ENCODE measurements at places on chromosomes 12 and 14.

DNA sequence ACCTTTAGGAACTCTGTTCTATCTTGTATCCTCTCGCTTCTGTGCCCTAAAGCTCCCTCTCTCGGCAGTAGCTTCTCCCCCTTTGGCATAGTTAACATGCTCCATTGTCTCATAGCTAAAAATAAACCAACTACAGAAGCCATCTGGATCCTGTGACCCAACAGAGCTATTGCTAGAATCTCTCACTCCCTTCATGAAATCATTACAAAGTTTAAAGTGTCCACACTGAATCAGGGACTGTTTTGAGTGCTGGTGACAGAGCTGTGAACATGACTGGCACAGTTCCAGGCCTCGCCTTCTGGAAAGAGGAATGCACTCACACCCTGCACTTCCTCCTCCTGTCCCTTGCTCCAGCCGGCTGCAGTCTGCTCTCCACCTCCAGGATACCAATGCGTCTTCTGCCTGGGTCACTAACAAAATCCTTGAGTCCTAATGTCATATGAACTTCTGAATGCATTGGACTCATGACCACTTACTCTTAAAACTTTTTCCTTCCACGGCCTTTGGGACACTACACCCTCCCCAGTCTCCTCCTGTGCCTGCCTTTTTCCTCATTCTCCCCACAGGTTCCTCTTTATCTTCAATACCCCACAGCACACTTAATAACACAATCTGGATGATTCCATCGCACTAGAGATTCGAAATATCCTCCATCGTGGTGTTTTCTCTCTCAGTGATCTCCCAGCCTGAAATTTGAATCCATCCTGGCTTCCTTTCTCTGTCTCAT is 13.2 kb downstream of the PLBD1 start:
- no peaks in the 10 kb centered on the region for H3K36me3 ChIP-seq
- H3K4me1 ChIP-seq = peaks cover 8% of the 10 kb centered on the region
- H3K4me3 ChIP-seq = peak overlapping the region; percentile 13
- DNase-seq = peak; percentile 51
- peak overlapping the region; percentile 9 for H3K27ac ChIP-seq
- no peaks in the 10 kb centered on the region for H3K27me3 ChIP-seq

DNA sequence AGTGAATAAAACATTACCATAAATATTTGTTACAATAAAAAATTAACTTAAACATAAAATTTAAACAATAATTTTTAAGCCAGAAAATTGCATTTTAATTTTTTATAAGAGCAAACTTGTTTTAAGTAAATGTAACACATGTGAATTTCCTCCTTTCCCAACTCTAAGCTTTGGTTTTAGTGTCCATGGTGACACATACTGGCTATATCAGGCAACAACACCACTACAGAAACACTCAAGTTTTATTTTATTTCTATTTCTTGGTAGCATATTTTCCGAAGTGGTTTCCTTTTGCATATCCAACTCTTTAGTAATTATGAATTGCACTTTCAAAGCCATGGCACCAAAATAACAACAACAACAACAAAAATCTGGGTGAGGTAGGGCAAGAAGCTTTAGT is 2.2 kb downstream of the NELL2 start:
- no peak overlapping the region for H3K27ac ChIP-seq
- H3K27me3 ChIP-seq = no peaks in the 10 kb centered on the region
- no peak overlapping the region for H3K4me3 ChIP-seq
- no peak for DNase-seq
- H3K4me1 ChIP-seq = peaks cover 13% of the 10 kb centered on the region

GRCh38 chr12:57803319-57803893 is 15.1 kb downstream of the AVIL start:
- H3K4me3 ChIP-seq = no peak overlapping the region
- peaks cover 50% of the 10 kb centered on the region for H3K36me3 ChIP-seq
- no peaks in the 10 kb centered on the region for H3K4me1 ChIP-seq
- H3K27me3 ChIP-seq = no peaks in the 10 kb centered on the region

GRCh38 chr14:41047763-41048162 is 558.9 kb upstream of the LRFN5 start:
- no peaks in the 10 kb centered on the region for H3K36me3 ChIP-seq
- H3K4me1 ChIP-seq = no peaks in the 10 kb centered on the region
- no peaks in the 10 kb centered on the region for H3K27me3 ChIP-seq
- DNase-seq = no peak

- H3K27me3 ChIP-seq = no peaks in the 10 kb centered on the region
- no peak overlapping the region for H3K4me3 ChIP-seq
- DNase-seq = no peak
- peak overlapping the region; percentile 55 for H3K27ac ChIP-seq
- H3K36me3 ChIP-seq = no peaks in the 10 kb centered on the region
Measured at GRCh38 chr12:105949391-105949790, 189.4 kb downstream of the NUAK1 start.

- DNase-seq = no peak
- H3K27me3 ChIP-seq = no peaks in the 10 kb centered on the region
- H3K4me3 ChIP-seq = no peak overlapping the region
- peaks cover 50% of the 10 kb centered on the region for H3K4me1 ChIP-seq
- no peak overlapping the region for H3K27ac ChIP-seq
Measured at GRCh38 chr14:64730681-64731080, 26.5 kb downstream of the PLEKHG3 start.

DNA sequence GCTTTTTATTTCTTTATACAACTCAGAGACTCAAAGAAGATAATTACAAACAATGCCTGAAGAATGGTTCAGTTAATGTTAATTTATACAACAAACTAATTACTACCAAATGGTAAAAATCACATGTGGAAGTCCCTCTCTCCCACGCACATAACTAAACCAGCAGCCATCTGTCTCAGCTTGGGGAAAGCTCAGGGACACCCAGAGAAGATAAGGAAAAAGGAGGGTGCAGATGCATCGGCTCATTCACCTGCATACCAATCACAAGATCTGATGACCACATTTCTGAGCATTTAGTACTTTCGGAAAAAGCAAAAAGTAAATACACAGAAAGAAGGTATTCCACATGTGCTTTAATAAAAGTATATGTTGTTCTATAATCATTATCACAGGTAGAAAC is 136.3 kb downstream of the SOX5 start:
- no peaks in the 10 kb centered on the region for H3K36me3 ChIP-seq
- H3K4me3 ChIP-seq = no peak overlapping the region

DNA sequence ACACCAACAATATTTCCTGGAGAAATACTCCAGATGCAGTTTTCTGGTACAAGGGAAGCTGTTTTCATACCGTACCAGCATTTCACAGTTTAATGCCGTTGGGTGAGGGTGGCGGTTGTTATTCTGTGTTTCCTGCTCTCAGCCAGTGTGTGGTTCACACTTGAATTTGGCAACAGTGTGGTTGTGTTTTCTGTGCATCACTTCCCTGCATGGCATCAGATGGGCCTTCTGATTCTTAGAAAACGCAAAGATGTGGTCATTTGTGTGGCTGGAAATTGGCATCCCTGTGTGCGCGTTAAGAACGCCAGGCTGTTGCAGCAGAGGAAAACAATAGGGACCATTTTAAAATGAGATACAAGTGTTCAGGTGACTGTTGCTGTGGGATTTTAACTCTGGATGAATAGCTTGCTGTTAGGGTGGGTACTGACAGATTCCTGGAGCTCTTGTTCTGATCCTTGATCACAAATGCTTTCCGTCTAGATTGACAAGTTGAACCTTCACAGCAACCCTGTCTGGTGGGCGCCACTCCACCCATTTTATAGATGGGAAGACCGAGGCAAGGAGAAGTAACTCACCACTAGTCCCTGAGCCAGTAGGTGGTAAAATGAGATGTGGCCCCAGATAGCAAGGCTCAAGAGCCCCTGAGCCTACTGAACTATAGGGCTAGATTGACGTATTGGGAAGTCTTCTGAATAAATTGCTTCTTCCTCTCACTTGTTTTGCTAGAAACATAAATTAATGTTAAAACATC is 231.2 kb downstream of the CHST11 start:
- no peak overlapping the region for H3K4me3 ChIP-seq
- peaks cover 59% of the 10 kb centered on the region for H3K4me1 ChIP-seq
- H3K27me3 ChIP-seq = no peaks in the 10 kb centered on the region
- DNase-seq = no peak

DNA sequence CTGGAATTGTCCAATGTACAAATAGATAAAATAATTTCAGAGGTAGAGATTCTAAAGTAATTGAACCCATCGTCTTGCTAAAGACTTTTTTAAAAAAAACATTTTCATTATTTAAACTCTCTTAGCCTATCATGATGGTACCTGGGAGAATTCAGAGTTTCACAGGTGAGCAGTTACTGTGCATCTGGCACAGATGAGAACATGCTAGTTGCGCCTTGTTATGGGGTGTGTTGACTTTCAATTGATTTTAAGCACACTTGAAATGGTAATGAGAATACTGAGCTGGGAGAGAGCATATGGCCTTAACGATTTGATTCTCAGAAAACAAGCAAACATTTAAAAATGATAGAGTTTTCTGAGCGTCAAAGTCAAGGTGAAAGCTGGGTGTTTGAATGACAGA is 66.6 kb downstream of the FLRT2 start:
- no peaks in the 10 kb centered on the region for H3K4me1 ChIP-seq
- no peak for DNase-seq
- no peaks in the 10 kb centered on the region for H3K27me3 ChIP-seq
- no peaks in the 10 kb centered on the region for H3K36me3 ChIP-seq

- peaks cover 21% of the 10 kb centered on the region for H3K4me1 ChIP-seq
- DNase-seq = no peak
- peaks cover 21% of the 10 kb centered on the region for H3K36me3 ChIP-seq
Measured at GRCh38 chr12:56040963-56041551, 661 bp upstream of the RPS26 start.

- no peaks in the 10 kb centered on the region for H3K36me3 ChIP-seq
- peaks cover 23% of the 10 kb centered on the region for H3K4me1 ChIP-seq
- H3K27ac ChIP-seq = peak overlapping the region; percentile 92
- H3K27me3 ChIP-seq = no peaks in the 10 kb centered on the region
- H3K4me3 ChIP-seq = peak overlapping the region; percentile 72
Measured at GRCh38 chr12:55972042-55972441, 1.8 kb upstream of the RAB5B start.

DNA sequence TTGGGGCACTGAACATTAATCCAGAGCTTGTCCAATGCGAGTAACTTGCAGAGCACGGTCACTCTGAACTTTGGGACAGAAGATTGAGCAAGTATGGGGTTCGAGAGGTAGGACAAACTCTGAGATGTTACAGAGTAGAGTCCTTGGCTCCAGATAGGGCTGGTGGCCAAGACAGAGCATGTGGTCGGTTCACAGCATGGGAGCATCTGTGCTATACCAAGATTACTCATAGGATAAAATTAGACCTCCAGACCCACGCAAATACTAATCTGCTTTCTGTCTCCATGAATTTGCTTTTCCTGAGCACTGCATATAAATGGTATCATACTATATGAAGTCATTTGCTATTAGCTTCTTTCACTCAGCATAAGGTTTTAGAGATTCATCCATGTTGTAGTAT is 93.4 kb upstream of the TBX5 start:
- no peak overlapping the region for H3K27ac ChIP-seq
- no peak overlapping the region for H3K4me3 ChIP-seq
- H3K36me3 ChIP-seq = no peaks in the 10 kb centered on the region
- DNase-seq = no peak

DNA sequence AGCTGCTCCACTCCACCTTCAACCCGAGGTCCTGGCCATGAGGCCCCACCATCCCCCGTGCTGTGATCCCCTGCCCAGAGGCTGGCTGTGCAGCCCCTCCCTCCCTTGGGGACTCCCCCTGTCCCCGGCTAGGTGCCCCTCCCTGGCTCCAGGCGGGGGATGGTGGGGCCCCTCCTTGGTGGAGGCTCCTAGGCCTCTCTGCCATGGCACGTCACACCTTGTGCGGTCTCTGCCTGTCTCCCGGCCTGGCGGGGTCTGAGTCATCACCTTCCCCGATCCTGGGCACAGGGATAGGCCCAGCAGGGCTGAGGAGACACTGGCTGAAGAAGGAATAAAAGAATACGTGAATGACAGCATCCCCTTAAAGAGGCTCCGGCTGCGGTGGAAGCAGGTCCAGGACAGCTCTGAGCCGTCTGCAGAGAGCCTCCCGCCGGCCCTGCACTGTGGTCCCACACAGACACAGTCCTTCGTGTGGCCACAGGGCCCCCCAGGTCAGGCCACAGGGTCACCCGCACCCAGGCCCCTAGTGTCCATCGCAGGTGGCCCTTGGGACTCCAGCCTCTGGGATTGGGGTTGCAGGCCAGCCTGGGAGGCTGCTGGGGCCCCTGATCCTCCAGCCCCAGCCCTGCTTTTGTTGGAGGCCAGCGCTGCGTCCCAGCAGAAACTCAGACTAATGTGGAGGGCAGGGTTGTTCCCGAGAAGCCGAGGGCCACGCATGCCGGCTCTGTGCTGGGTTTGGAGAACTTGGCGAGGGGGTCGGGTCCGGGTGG is 43.6 kb downstream of the KIF26A start:
- H3K4me3 ChIP-seq = no peak overlapping the region
- no peaks in the 10 kb centered on the region for H3K4me1 ChIP-seq
- no peak overlapping the region for H3K27ac ChIP-seq
- no peaks in the 10 kb centered on the region for H3K27me3 ChIP-seq
- no peak for DNase-seq

Data from thoracic aorta (tissue), 2 donors.